ENCODE measurements at places on chromosomes 4 and X. TPM values are rescaled to one million over a fixed set of nuclear protein-coding genes. Genes with fewer than 3 reads are reported as not detected.

DNA sequence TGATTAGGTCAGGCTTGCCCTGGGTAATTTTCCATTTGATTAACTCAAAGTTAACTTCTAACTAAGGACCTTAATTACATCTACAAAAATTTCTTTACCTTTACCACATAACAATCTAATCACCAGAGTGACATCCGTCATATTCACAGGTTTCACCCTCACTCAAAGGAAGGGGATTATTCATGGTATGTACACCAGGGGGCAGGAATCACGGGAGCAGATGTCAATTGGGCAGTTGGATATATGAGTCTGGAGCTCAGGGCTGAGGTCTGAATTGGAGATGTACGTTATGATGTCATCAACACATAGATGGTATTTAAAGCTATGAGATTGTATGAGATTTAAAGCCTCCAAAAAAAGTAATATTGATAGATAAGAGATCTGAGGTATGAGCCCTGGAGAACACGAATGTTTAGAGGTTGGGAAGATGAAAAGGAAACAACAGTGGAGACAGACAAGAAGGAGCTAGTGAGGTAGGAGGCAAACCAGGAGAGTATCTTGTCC is 52.9 kb downstream of the PGRMC1 start:
- H3K36me3 ChIP-seq: no peaks in the 10 kb centered on the region
- no peaks in the 10 kb centered on the region for H3K4me1 ChIP-seq
- H3K27ac ChIP-seq: no peak overlapping the region
- no peaks in the 10 kb centered on the region for H3K27me3 ChIP-seq

- no peaks in the 10 kb centered on the region for H3K27me3 ChIP-seq
- H3K36me3 ChIP-seq: no peaks in the 10 kb centered on the region
- no peaks in the 10 kb centered on the region for H3K4me1 ChIP-seq
- no peak for DNase-seq
Observed at GRCh38 chrX:50865311-50865710, 45.2 kb upstream of the BMP15 start.

DNA sequence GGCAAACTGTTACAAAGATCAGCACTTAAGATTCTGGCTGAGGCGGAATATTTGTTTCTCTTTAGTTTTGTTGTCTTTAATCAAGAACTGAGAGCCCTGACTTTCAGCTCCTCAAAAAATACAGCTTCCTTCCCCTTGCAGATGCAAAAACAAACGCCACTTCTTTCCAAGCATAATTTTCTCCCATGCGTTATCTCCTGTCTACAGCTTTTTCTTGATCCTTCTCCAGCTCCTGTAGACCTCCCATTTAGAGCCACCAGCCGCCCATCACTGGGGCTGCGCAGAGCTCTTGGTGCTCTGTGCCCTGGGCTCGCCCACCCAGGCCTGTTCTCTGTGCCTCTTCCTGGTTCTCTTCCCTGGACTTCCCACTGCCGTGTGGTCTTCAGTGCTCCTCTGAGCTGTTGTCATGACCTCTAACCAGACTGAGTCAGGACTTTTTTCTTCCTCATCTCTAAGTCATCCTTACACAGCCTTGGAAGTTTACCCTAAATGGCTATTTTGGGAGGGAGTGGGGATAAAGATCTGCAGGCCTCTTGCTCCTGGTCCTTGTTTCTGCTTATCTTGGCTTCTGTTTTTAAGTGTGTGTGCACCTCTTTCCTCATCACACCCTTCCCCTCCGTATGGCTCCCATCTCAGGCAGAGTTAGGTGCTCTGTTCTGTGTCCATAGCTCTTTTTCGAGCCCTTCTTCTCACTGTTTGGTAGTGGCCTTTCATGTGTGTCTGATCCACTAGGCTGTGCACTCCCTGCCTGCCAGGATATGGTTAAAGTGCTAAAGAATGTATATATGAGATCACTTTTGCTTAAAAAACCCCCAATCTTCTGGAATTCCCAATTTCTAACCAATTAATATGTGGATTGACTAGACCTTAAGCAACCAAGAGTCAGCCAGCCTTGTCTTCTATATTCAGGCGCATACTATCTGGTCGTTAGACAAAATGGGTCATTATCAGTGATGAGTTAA is 122.5 kb downstream of the PTTG2 start:
- no peaks in the 10 kb centered on the region for H3K4me1 ChIP-seq
- no peaks in the 10 kb centered on the region for H3K27me3 ChIP-seq
- peaks cover 24% of the 10 kb centered on the region for H3K36me3 ChIP-seq
- H3K27ac ChIP-seq: no peak overlapping the region
- no peak for DNase-seq

The MAOA gene
- 0.05 TPM for total RNA-seq

- no peak overlapping the region for H3K4me3 ChIP-seq
- no peaks in the 10 kb centered on the region for H3K27me3 ChIP-seq
- H3K4me1 ChIP-seq: no peaks in the 10 kb centered on the region
- H3K36me3 ChIP-seq: no peaks in the 10 kb centered on the region
- no peak overlapping the region for H3K27ac ChIP-seq
Observed at GRCh38 chrX:41047878-41048534, 37.2 kb upstream of the USP9X start.

- H3K4me3 ChIP-seq: no peak overlapping the region
- H3K27me3 ChIP-seq: no peaks in the 10 kb centered on the region
- H3K4me1 ChIP-seq: no peaks in the 10 kb centered on the region
- no peak overlapping the region for H3K27ac ChIP-seq
- H3K36me3 ChIP-seq: no peaks in the 10 kb centered on the region
Observed at GRCh38 chrX:45956191-45956870, 588.9 kb downstream of the ZNF674 start.

DNA sequence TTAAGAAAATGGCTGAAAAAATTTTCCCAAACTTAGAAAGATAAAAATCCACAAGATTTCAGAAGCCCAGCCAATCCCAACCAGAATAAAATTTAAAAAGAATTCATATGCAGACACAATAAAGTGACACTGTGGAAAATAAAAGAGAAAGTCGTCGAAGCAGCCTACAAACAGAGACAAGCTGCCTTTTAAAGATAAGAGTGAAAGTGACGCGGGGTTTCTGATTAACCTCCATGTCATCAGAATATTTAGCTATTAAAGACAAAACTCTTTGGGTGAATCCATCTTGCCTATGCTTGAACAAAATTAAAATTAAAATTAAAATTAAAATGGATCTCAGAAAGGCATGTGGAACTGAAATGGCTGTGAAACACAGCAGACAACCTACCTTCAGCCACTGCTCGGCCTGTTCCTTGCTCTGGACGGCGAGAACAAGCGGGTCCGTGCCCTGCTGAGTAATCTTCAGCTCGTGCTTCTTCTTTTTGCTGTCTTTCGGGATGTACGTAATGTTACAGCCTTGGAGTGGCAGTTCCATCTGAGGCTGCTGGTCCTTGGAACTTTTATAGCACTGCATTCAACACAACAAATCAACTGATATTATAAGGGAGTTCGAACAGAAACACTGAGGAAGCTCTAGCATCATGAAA is 101.4 kb downstream of the AFAP1 start:
- H3K27me3 ChIP-seq: no peaks in the 10 kb centered on the region
- H3K4me1 ChIP-seq: no peaks in the 10 kb centered on the region
- H3K36me3 ChIP-seq: no peaks in the 10 kb centered on the region
- DNase-seq: no peak

DNA sequence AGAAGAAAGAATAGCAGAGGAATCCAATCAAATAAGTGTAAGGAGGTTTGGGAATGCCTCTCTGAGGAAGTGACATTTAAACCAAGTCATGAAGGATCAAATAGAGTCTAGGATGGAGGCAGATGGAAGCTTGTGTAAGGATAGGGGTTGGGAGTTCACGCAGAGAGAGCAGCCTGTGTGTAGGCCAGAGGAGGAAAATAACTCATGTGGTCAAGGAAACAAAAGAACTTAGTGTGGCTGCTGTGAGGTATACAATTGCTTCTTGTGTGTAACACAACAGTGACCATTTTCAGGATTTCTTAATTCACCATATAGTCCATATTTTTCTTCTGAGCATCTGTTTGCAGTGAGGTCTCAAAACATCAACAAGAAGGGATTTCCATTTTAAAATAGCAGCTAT is 77.6 kb upstream of the PACRGL start:
- no peak for DNase-seq
- H3K4me1 ChIP-seq: no peaks in the 10 kb centered on the region
- no peaks in the 10 kb centered on the region for H3K27me3 ChIP-seq

The CPE gene
- not detected for total RNA-seq

The GCNA gene
- 5.6 TPM for total RNA-seq

The CT55 gene
- total RNA-seq: not detected

- peaks cover 34% of the 10 kb centered on the region for H3K4me1 ChIP-seq
- no peaks in the 10 kb centered on the region for H3K27me3 ChIP-seq
- H3K4me3 ChIP-seq: peak overlapping the region; percentile 97
- no peaks in the 10 kb centered on the region for H3K36me3 ChIP-seq
- DNase-seq: peak; percentile 25
Observed at GRCh38 chr4:70992391-70992881, 1.0 kb upstream of the DCK start.

DNA sequence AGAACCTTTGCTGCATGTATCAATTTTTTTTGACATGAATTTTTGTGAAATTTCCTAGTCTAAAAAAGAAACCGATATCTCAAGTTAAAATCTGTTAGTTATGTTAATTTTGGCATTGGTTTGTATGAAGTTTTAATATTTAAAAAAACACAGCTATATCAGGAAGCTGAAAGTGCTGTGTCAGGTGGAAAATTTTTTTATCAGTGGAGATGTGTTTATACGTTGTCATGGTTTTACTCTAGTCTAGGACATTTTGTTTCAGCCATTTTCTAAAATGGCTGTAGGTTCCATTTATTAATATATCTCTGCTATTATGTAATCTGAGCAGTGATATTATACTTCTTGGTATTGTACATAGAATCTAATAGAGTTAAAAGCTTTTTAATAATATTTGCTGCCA is 34.2 kb downstream of the OCRL start:
- no peak overlapping the region for H3K27ac ChIP-seq
- H3K4me3 ChIP-seq: no peak overlapping the region
- H3K27me3 ChIP-seq: no peaks in the 10 kb centered on the region
- H3K4me1 ChIP-seq: no peaks in the 10 kb centered on the region
- no peaks in the 10 kb centered on the region for H3K36me3 ChIP-seq

DNA sequence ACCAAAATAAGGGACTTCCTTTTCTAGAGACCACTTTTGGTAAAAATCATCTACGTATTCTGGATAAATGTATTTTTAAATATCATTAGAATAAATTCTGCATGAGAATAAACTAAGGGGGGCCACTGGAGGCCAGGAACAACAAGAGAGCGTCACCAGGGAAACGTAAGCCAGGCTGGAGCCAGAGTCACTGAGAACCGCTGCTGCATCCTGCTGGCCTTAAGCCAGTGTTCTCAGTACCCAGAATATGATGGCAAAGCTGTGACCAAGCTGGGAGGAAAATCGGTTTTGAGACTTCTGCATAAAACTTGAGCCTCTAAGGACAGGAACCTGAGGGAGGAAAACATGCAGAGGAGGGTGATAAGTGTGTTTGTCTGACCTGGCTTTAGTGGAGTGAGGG is 63.0 kb upstream of the FAM9A start:
- H3K36me3 ChIP-seq: no peaks in the 10 kb centered on the region
- H3K27ac ChIP-seq: no peak overlapping the region
- no peaks in the 10 kb centered on the region for H3K27me3 ChIP-seq
- no peak overlapping the region for H3K4me3 ChIP-seq
- DNase-seq: no peak

DNA sequence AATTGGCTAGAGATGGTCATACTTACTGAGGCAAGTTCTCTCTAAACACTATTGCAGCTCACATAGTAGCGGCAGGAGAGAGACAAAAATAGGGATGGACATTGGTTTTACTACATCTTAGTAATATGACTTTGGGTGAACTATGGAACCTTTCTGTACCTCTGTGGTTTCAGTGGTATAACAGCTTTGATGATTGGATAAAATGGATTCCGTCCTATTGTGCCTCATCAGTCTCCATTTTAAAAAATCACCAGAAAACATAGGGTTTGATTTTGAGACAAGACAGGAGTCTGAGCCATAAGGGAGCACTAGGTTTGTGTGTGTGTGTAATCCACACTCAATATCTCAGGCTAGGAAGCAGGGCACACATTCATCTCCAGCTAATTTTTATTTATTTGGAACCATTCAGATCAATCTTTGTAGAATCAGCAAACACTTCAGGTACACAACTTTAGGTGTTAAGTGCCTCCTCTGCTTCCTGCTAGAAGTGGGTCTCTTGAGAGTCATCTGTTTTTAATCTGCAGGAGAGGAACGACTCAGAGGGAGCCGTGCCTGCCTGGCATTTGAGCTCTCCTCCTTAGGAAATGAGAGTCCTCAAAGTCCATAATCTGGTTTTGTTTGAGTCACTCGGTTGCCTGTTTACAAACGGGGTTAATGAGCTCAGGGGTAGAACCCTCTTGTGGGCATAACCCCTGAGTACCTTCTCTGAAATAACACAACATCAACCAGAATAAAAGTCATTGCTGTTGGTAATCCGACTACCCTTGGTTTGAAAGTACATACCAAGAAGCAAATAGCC is 238.5 kb upstream of the BOD1L1 start:
- no peak overlapping the region for H3K4me3 ChIP-seq
- H3K4me1 ChIP-seq: no peaks in the 10 kb centered on the region
- H3K27me3 ChIP-seq: no peaks in the 10 kb centered on the region

GRCh38 chr4:20839957-20840356 is 139.7 kb downstream of the PACRGL start:
- DNase-seq: no peak
- H3K27ac ChIP-seq: no peak overlapping the region
- H3K4me1 ChIP-seq: no peaks in the 10 kb centered on the region
- no peaks in the 10 kb centered on the region for H3K27me3 ChIP-seq
- no peak overlapping the region for H3K4me3 ChIP-seq

GRCh38 chrX:17039826-17040225 is 93.4 kb downstream of the REPS2 start:
- no peaks in the 10 kb centered on the region for H3K27me3 ChIP-seq
- no peaks in the 10 kb centered on the region for H3K4me1 ChIP-seq
- H3K4me3 ChIP-seq: no peak overlapping the region
- H3K27ac ChIP-seq: no peak overlapping the region
- H3K36me3 ChIP-seq: no peaks in the 10 kb centered on the region

DNA sequence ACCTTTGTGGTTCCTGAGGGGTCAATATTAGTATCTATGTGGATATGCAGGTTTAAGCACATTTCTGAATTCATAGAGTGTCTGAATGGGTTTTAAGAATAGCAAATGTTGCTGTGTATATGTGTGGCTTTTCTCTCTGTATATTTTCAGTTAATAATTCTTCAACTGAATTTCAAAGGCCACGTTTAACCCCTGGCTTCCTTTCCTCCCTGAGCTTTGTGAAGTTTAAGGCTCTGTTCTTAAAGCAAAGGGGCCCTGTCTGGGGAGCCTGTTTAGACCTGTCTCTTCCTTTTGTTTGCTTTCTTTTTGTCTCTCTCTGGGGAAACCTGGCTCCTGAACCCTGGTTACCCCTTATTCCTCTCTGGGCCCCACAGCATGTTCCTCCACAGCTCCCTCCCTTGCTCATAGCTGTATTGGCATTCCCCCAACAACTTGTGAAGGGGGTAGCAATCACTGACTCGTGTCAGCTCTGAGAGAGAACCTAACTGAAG is 139.1 kb downstream of the COL4A6 start:
- no peak for DNase-seq
- no peaks in the 10 kb centered on the region for H3K27me3 ChIP-seq
- no peaks in the 10 kb centered on the region for H3K4me1 ChIP-seq

GRCh38 chr4:158722291-158722916 is 792 bp downstream of the PPID start:
- H3K27ac ChIP-seq: peak overlapping the region; percentile 87
- H3K4me1 ChIP-seq: peaks cover 7% of the 10 kb centered on the region
- H3K36me3 ChIP-seq: peaks cover 29% of the 10 kb centered on the region

GRCh38 chrX:57677132-57677858 is 2.8 kb downstream of the NLRP2B start:
- no peak overlapping the region for H3K27ac ChIP-seq
- no peaks in the 10 kb centered on the region for H3K4me1 ChIP-seq
- DNase-seq: no peak

- no peaks in the 10 kb centered on the region for H3K27me3 ChIP-seq
- no peaks in the 10 kb centered on the region for H3K36me3 ChIP-seq
- no peak for DNase-seq
- no peak overlapping the region for H3K4me3 ChIP-seq
- H3K4me1 ChIP-seq: no peaks in the 10 kb centered on the region
Observed at GRCh38 chr4:128570387-128570975, 239.0 kb upstream of the JADE1 start.

The OPRPN gene
- not detected for total RNA-seq

Data from B cell (primary cell).